ENCODE measurements at places on chromosomes 1 and 21.

DNA sequence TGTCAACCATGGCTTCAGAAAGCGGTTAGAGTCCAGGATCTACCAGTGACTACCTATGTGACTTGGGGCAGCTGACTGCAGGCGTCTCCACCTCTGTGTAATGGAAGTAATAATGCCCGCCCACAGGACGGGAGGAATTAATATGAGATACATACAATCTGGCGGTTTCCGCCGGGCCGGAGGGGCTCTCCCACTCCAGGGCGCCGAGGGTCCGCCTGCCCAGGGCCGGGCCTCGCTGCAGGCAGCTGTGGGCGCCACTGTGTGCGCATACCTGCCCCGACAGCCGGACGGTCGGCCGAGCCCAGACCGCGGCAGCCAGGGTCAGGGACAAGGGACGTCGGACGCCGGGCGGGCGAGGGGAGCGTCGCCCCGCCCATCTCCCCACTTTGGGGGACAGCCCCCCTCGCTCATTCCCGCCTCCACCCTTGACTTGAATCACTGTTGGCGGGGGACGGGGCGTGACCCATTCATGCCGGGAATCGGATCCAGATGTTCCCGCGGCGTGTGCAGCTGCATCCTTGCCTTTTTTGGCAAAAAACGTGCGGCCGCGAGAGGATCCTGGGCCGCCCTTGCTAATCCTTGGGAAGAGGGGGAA lies 6.0 kb upstream of the SF3A3 start:
- DNase-seq = no peak

DNA sequence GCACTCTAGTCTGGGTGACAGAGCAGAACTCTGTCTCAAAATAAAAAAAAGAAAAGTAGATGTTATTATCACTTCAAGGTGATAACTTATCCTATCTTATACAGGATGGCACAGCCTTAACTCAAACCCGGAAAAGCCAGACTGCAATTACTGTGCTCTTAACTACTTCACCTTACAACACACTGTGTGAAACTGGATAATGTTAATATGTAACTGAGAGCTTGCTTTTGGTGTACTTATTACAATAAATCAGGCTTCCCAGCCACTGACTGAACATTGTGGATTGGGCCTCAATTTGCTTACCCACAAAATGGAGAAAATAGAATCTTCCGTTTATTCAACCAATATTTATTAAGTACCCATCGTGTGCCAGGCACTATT lies 1.4 kb downstream of the ORC1 start:
- DNase-seq = no peak

- DNase-seq = no peak
These were observed 355.1 kb downstream of the AJAP1 start for GRCh38 chr1:5009376-5010065.

- peak; percentile 47 for DNase-seq
These were observed 23.4 kb upstream of the TSPAN2 start for GRCh38 chr1:115112496-115113375.

- DNase-seq = no peak
These were observed 89.2 kb downstream of the RIPK4 start for GRCh38 chr21:41677671-41678015.

- DNase-seq = no peak
These were observed 31.5 kb upstream of the XPR1 start for GRCh38 chr1:180600343-180600742.

DNA sequence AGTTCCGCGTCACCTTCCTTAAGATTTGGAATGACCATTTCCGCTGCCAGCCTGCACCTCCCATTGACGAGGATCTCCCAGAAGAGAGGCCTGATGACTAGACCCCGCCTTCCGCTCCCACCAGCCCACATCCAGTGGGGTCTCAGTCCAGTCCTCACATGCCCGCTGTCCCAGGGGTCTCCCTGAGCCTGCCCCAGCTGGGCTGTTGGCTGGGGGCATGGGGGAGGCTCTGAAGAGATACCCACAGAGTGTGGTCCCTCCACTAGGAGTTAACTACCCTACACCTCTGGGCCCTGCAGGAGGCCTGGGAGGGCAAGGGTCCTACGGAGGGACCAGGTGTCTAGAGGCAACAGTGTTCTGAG lies 9.8 kb downstream of the MYBPH start:
- no peak for DNase-seq

DNA sequence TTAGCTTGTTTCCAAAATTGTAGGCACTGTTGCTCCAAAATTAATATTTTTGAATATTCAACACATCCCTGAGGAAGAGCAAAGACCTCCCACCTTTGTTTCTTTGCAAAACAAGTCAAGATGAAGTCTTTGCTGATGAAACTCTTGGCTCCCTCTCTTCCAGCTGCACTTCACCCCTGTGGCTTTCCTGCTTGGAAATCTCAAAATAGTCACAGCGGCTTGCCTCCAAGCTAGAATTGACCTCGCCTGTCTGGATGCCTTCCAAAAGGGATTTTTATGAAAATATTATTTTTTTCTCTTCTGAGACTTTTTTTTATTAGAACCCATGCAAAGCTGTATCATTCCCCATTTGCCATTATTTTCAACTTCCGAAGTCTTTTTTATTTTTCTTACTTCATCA lies 71.1 kb upstream of the MROH9 start:
- no peak for DNase-seq

GRCh38 chr21:41898998-41899397 lies 19.9 kb upstream of the PRDM15 start:
- DNase-seq = no peak

DNA sequence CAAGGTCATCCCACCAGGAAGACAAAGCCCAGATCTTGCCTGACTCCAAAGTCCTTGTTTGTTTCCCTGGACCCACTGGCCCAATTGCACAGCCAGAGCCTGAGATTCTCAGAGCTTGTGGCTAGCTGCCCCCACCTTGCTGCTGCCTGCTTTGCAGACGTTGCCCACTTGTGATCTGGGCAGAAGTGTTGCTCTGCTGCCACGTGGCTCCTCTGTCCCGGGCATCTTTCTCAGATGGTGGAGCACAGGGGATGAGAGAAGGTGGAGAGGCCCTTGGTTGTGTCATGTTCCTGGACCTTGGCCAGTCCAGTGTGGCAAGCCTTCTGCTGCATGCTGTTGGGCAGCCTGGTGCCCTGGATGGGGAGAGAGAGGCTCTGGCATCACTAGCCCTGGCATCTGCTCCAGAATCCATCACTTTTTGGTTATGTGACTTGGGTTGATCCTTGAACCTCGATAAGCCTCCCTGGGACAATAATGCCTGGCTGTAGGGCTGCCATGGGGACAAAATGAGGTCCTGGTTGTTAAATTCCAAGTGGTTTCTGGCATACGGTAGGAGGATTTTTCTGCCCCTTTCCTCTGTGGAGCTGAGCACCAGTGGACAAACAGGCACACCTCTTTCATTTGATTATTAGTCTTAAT lies 1.5 kb upstream of the NR0B2 start:
- DNase-seq = no peak

DNA sequence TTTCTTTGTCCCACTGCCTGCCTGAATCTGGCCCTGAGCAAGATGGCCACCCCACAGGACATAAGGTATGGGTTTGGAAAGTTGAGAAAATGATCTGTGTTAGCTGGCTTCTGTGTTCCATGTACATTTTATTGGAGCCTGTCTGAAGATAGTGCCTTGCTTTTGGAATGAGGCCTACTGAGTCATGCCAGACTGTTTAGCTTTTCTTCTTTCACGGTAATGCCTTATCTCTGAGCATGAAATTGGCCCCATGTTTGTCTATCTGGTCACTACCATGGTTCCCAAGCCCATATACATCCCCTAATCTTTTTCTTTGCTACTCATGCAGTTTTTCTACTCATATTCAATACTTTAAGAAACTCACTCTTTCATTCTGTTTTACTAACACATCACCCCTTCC lies 85.1 kb upstream of the LMO4 start:
- DNase-seq = no peak

DNA sequence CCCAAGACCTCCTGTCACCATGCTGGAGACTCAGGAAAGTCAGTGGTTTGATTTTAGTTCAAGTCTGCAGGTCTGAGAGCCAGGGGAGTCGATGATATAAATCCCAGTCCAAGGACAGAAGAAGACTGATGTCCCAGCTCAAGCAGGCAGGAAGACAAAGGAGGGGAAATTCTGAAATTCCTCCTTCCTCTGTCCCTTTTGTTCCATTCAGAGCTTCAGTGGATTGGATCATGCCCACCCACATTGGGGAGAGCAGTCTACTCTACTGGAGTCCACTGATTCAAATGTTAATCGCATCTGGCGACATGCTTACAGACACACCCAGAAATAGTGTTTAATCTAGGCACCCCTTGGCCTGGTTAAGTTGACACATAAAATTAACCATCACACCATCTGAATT lies 7.2 kb upstream of the ADAMTS1 start:
- no peak for DNase-seq

GRCh38 chr1:171663036-171663853 lies 10.8 kb upstream of the MYOC start:
- DNase-seq = no peak

DNA sequence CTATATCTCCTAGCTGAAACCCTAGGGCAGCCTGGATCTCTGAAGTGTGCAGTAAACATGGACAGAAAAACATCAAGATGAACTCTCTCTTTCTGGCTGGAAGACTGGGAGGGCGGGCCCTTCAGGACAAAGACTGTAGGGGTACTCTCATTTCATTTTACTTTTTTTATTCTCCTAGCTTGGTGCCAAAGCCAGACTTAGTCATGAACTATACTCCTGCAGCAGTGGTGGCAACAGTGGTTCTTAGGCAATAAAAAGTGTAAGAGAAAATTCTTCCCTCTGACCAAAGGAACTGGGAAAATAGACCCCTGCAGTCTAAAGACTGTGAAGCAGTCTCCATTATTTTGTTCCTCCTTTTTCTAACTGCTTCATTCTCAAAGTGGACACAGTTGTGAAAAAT lies 213.8 kb upstream of the JUN start:
- DNase-seq = no peak

GRCh38 chr1:169595764-169596711 lies 9.8 kb upstream of the F5 start:
- DNase-seq = peak; percentile 35

GRCh38 chr1:75954586-75954985 lies 22.4 kb upstream of the ASB17 start:
- no peak for DNase-seq

DNA sequence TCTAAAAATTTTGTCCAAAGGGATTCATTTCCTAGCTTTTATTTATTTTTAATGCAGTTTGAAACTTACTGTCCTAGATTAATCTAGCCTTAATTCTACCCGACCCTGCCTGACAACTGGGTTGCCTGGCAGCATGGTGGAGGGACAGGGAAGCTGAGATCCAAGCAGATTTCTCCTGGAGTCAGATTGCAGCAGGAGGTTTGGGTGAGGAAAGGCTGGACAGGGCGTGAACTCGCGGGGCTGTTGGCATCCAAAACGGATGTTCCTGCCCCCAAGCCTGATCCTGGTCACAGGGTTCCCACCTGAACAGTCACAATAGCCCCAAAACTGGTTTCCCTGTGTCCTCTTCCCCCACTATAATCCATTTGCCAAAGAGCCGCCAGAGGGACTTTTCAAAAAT lies 23.2 kb downstream of the TCEA3 start:
- DNase-seq = no peak

DNA sequence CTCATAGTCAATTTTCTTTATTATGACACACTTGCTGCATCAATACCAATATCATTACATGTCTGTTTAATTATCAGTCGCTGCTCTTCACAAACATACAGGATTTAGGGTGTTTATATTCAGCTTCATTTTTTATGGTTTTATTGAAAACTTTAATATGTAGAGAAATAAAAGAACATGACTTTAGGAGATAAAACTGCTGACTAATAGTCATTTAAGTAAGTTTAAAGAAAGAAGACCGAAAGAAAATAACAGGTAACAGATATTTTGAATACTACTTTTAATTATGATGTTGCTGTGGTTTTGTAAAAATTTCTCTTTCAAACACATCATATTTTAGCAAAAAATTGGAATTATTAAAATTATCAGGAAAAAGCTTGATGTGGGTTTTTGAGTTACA lies 685.1 kb upstream of the BRINP3 start:
- no peak for DNase-seq

DNA sequence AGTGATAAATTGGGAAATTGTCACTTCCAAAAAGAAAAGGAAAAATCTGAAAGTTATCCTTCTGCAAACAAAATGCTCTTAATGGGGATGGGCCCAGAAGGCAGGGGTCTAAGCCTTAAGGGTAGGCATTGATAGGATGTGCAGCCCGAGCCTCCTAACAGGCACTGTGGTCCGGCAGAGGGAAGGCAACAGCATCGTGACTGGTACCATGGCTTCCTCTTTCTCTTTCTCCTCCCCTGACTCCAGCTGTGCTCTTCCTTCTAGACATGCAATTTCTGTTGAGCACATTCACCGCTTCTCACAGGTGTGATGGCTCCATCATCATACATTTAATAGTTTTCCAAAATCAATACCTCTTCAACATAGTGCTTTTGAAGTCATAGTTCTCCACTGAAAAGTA lies 91.5 kb downstream of the SELENOF start:
- DNase-seq = peak; percentile 47

- DNase-seq = peak; percentile 89
These were observed 183.8 kb downstream of the DHRS3 start for GRCh38 chr1:12434174-12434573.

DNA sequence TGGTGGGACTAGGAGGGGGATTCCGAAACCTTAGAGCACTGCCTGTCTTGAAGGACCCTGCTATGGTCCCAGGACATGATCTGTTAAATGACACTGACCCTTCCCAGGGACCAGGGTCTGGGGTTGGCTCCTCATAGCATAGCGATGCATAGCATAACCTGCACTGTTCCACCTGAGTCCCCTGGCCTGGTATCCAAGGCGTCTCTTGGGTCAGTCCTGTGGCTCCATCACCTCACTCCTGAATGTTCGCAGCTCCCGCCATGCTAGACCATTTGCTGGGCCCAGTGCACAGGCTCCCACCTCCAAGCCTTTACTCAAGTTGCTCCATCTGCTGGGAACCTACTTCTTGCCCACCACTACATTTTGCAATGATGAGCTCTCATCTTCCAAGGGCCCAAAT lies 39.0 kb upstream of the MAGOH start:
- no peak for DNase-seq

DNA sequence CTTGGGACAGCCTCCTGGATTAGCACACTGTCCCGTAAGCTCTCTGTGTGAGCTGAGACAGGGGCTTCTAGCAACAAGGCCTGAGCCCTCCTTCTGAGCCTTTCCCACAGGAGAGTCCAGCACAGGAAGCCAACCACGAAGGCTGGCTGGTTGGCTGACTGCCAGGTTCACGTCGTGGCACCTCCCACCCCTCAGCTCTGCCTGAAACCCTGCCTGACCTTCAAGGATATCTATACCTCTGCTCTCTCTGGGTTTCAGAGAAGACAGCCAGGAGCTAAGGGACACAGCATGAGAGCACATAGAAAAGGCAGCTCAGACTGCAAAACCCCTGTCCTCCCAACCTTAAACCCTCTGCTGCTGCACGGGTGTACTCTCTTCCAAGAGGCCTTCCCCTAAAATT lies 13.9 kb downstream of the DLGAP3 start:
- DNase-seq = no peak

DNA sequence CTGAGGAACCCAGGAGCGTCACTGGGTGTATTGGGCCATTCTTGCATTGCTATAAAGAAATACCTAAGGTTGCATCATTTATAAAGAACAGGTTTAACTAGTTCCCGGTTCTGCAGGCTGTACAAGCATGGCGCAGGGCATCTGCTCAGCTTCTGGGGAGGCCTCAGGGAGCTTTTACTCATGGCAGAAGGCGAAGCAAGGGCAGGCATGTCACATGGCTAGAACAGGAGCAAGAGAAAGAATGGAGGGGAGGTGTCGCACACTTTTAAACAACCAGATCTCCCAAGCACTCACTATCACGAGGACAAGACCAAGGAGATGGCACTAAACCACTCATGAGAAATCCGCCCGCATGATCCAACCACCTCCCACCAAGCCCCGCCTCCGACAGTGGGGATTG lies 65.2 kb downstream of the PSMG1 start:
- DNase-seq = no peak

GRCh38 chr1:73755649-73756048 lies 442.3 kb downstream of the LRRIQ3 start:
- DNase-seq = no peak

Measured in NB4 (cell line).